ENCODE measurements at places on chromosomes 12 and 14.

GRCh38 chr12:87336814-87337336 is 692.3 kb downstream of the C12orf50 start:
- no peak for DNase-seq

- DNase-seq = no peak
Measured at GRCh38 chr12:26238341-26239121, 43.2 kb downstream of the SSPN start.

DNA sequence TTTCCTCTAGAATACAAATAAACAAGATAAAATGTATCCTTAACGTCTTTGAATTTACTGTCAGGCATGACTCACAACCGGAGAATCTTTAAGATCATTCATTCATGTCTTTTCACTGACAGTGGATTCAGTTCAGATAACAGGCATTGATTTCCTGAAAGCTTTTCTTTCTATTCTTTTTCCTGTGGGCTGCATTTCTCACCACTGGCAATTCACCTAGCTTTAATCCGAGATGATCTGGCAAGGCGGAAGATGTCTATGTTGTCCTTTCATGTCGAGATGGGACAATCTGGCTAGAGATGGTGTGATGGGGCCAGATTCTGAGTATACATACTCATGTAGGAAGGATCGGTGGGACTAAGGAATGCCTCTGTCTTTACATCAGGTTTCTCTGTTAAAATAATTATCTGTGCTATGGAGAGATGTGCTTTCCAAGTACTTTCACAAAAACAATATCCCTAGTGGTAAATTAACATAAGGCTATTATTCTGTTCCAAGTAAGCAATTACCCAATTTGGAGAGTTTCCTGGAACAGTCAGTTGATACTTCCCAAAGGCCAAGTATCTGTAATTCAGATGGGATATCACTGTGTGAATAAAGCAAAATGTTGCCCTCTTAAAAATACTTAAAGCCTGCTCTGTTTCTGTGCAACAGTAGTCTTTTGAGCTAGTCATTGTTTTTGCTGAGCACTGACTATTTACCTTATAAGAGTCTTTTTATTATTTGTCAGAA is 17.8 kb downstream of the ACSS3 start:
- no peak for DNase-seq

GRCh38 chr12:70561550-70561949 is 75.7 kb downstream of the PTPRB start:
- no peak for DNase-seq

- no peak for DNase-seq
Measured at GRCh38 chr14:89616852-89617341, 199.9 kb upstream of the FOXN3 start.

GRCh38 chr12:89405626-89406345 is 53.5 kb upstream of the DUSP6 start:
- DNase-seq = no peak

GRCh38 chr14:98859301-98859700 is 412.7 kb downstream of the BCL11B start:
- no peak for DNase-seq

DNA sequence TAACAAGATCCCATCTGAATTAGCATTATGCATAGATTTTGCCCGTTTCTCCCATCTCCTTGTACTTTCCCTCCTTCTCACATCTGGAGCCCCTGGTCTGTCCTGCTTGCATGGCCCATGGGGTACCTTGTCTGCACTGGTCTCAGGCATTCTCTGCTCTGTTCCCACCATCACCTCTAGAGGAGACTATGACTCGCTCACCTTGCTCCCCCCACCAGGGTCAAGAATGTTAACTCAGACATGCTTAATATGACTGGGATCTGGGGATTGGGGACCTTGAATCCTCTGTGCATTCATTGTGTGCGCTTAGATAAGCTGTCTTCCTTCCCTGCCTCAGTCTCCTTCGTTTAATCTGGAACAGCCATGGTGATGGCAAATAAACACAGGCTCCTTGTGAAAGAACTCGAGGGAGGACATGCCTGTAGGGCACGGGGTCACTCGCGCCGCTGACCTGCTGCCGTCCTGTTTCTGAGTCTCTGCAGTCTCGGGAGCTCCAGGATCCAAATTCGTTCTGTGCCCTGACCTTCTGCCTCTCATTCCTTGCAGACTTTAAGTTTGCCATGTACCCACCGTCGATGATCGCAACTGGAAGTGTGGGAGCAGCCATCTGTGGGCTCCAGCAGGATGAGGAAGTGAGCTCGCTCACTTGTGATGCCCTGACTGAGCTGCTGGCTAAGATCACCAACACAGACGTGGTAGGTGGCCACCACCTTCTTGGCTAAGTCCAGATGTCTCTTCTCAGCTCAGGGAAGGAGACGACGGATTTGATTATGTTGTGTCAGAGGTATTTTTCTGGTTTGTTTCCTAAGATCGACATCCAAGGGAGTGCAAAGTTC is 15.0 kb downstream of the CCND2 start:
- no peak for DNase-seq

DNA sequence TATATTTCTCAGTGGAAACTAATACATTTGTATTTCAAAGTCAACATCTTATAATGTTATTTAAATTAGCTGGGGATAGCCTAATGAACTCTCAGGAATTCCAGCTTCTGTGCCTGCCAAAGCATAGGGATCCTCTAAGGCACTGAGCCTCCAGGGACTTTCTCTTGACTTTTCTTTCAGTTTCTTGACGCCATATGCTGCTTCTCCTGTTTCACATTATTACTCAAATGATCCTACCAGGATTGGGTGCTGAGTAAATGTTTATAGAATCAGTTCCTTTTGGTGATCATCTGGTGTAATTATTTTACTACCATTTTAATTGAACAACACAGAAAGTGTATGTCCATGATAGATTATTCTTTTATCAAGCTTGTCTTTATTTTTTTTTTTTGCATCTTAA is 7.9 kb downstream of the METTL25 start:
- DNase-seq = no peak

GRCh38 chr12:62862259-62862881 is 72.6 kb downstream of the PPM1H start:
- DNase-seq = no peak

- no peak for DNase-seq
Measured at GRCh38 chr14:103530390-103530789, 1.4 kb downstream of the TRMT61A start.
